ENCODE measurements at places on chromosomes 12 and 14.
A peak's percentile ranks its signal among the peaks of the same experiment; 100 is the strongest.

DNA sequence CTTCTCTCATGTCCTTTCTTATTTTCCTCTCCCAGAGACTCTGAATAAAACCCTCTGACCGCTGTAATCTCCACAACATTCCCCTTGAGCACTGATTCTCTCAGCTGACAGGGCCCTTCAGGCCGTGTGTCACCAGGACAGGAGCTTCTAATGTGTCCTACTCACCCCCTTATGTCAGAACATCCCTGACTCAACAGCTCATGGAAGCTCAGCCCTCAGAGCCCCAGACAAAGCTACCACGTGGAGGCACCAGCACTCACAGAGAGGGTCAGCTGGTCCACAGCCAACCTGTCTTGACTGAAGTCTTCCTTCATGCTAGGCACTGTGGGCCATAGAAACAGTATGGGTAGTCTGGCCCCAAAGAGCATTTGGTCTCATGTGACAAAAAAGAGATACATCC lies 49.8 kb downstream of the SMUG1 start:
- no peak for DNase-seq

DNA sequence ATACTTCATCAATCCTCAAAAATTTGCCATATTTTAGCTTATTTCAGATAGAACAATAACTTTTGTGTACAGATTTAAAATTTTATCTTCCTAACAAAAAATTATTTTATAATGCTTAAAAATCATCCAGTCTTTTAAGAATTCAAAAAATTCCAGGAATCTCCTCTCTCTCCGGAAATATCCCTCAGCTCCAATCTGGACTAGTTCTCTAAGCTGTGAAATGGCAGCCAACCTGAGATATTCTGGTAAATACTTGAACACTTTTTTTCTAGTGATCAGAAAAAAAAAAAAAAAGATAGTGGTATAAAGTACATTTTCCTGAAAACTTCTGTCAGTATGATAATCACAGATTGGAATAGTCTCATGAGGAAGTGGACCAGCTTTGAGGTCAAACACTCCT lies 57.6 kb downstream of the SSPN start:
- no peak for DNase-seq

DNA sequence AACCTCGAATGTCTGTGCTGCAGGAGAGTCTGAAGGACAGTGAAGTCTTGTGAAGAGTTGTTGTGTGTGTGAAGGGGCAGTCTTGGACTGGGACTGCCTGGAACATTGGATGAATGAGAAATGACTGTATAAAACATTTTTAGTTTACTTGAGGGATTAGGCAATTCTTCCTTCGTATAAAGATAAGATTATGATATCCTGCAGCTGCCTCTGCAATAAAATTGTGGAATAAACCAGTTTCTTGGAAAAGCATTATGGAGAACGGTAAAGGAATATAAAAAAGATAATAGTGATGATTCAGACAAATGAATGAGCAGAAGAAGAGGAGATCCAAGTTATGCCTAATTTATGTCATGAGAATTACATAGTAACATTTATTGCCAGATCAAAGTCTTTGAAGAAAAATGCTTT lies 30.9 kb upstream of the LUM start:
- no peak for DNase-seq

DNA sequence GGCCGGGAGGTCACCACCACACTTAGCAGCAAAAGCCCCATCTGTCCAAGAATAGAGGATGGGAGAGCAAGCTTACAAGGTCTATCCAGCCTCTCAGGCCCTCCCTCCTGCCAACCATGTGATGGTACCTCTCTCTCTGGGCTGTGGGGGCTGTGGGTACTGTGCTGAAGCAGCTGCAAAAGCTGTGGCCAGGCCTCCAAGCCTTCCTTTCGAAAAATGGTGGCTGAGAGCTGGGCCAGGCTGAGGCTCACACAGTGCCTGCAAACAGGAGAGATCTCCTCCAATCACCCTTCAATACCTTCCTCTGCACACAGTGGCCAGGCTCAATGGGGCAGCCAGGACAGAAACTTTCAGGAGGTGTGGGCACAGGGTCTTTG lies 1.1 kb downstream of the IPO4 start:
- no peak for DNase-seq

DNA sequence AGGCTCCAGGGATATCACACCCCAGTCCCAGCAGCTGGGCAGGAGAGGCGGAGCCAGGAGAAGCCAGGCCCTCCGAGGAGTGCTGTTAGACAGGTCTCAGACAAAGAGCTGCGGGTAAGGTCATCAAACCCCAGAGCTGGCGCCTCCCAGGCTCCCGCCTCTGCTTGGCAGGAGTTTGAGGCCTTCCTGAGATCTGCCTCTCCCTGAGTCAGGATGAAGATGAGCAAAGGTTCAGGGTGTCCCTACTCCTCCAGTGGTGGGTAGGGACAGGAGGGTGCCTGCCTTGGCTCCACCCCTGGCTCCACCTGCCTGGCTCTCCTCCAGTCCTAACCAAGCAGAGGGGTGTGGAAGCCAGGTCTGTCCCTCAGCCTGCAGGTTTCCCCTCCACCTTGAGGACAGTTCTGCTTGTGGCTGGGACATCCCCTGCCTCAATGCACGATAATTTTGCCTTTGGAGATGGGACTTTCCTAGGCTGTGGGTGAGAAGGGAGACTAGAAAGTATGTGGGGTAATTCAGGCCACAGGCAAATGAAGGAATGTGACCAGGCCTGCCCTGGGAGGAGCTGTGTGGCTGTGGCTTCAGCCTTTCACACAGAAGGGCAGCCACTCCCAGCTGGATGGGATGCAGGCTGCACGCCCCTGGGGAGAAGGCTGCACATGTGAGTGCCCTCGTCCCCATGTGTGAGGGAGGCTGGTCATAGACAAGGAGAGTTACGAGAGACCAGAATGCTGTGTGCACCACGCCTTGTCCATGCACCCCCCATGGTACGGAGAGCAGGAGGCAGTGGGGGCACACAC lies 2.2 kb downstream of the PLEKHG6 start:
- peak; percentile 29 for DNase-seq

- no peak for DNase-seq
Observed at GRCh38 chr12:105954951-105955931, 183.5 kb downstream of the NUAK1 start.

DNA sequence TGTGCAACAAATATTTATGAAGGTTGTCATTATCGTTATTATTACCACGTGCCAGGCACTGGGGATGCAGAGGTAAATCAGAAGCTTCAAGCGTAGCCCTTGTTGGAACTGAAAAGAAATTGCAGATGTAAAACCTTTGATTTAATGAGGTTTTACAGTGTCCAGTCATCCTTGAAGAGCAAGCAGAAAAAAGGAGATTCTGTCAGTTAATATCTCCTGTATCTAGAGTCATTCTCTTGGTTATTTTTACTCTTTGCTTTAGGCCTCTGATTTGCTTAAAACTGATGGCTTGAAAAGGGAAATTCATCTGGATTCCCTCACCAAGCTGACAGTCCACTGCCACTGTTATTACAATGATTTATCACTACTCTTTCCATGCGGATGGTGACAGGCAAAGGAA lies 179.3 kb downstream of the GALC start:
- no peak for DNase-seq

- DNase-seq: no peak
Observed at GRCh38 chr12:50061171-50061570, 3.8 kb downstream of the ASIC1 start.

DNA sequence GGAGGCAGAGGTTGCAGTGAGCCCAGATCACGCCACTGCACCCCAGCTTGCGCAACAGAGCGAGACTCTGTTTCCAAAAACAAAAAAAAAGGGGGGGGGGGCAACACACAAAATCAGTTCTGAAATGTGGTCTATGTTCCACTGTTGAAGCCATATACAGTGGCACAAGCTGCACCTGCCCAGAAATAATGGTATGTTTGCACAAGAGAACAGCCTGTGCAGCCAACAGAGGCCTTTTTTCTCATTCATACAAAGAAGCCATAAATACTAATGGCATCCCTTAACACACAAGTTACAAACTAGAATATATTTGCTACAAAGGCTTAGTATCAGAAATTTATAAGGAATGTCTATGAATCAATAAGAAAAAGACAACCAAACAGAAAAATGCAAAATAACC lies 37.1 kb downstream of the ITPR2 start:
- DNase-seq: peak; percentile 69

DNA sequence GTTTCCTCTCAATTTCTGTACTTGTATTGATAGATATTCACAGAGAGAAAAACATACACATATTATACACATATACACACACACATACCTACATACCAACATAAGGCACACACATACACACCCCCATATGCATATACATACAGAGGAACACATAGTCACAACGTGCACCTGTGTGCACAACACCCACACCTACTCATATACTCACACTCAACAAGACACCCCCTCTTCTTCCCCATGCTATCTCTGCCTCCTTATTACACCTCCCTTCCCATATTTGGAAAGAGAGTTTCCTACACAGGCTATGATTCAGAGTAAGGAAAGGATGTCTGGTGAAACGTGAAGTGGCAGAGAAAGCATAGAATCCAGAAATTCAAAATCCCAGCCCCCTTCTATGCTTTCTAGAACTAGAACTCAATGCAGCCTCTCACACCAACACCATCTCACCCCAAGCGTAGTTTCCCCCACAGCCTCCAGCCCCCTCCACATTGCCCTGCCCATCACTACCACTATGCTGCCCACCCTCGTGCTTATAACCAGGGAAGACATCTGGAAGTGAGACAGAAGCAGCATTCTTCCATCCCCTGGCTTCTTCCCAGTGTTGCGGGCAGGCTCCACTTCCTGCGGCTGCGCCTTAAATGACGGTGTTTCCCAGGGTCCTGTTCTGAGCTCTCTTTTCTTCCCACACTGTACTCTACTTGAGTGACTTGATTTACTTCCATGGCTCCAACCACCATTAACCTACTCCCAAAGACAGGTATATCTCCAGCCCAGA lies 2.4 kb downstream of the RNASE8 start:
- DNase-seq: no peak

GRCh38 chr12:112525426-112525809 lies 106.7 kb downstream of the PTPN11 start:
- DNase-seq: no peak

Data from NCI-H146 (cell line).